Activated T-helper 1 cell treated with Interleukin-2 at 50 U/mL for 16 hours (primary cell): ENCODE measurements at places on chromosomes 1 and 21.

DNA sequence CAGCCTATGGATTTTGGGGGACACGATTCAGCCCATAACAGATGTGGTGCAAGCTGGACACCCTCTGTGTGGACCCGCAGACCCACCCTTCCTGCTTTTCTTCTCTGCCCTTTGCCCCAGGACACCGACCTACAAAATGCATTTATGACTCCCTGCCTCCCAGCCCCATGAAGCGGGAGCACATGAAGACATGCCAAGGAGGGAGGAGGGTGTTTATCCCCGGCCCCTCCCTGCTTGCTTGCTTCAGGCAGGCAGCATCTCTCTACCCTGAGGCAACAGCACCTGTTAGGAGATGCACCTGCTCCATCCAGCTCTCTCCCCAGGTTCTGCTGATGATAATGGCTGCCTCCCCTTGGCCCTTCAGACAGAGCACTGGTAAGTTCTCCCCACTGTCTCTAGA, 187.5 kb downstream of the PSMG1 start:
- DNase-seq = no peak

- DNase-seq = no peak
These were observed 37.3 kb upstream of the TMEM125 start for GRCh38 chr1:43232482-43232881.

DNA sequence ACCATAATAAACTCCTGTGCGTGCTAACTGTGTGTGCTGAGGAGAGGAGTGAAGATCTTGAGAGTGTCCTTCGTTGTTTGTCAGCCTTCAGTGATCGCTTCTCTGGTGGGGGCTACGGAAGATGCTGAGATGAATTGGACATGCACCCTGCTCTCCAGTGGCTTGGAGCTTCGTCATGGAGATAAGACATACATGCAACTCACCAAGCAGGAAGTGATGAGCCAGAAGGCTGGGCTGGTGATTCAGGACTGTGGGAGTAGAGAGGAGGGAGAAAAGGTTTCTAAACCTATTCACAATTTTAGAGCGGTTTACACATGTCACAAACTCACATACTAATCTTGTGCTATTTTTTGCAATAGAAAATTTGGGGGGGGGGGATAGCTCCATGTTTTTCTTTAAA, 128.9 kb upstream of the ADAR start:
- no peak for DNase-seq

DNA sequence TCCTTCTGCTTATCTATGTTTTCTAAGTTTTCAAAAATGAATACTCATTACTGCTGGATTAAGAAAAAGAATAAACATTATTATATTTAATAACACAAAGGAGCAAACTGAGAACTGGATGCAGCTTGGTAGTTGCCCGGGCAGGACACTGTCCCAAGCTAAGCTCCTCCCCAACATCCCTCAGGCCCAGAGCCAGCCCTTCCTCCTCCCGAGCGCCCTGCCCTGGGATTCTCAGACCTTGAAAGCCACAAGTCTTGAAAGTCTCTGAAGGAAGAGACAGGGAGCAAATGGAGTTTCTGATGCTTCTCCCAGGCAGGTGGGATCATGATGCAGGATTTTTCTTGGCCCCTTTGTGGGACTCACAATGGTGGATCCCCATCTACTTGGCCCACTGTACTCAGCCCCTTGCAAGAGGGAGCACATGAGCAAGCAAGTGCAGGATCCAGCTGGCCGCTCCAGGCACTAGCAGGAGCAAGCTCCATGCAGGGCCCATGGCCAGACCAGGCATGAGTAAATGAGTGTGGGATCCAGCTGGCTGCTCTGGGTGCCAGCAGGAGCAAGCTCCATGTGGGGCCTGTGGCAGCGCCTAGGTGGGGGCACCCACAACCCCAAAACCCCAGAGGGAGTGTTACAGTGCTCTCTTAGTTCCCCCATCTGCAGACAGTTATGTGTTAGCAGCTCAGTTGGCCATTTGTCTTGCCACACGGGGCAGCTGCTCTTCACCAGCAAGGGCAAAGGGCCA, 32.1 kb upstream of the RAB4A start:
- no peak for DNase-seq

- no peak for DNase-seq
These were observed 8.9 kb downstream of the HYI start for GRCh38 chr1:43444836-43445235.

GRCh38 chr1:89310505-89310904, 37.8 kb upstream of the GBP5 start:
- DNase-seq = no peak

DNA sequence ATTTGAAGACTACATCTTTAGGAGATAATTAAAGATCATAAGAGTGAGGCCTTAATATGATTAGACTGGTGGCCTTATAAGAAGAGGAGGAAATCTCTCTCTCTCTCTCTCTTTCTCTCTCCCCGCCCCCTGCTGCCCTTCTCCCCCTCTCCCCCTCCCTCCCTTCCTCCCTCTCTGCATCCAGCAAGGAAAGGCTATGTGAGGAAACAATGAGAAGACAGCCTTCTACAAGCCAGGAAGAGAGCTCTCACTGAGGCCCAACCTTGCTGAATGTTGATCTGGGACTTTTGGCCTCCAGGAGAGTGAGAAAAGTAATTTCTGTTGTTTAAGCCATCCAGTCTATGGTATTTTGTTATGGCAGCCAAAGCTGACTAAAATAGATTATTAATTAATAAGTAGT, 21.6 kb downstream of the FOXD3 start:
- DNase-seq = no peak

DNA sequence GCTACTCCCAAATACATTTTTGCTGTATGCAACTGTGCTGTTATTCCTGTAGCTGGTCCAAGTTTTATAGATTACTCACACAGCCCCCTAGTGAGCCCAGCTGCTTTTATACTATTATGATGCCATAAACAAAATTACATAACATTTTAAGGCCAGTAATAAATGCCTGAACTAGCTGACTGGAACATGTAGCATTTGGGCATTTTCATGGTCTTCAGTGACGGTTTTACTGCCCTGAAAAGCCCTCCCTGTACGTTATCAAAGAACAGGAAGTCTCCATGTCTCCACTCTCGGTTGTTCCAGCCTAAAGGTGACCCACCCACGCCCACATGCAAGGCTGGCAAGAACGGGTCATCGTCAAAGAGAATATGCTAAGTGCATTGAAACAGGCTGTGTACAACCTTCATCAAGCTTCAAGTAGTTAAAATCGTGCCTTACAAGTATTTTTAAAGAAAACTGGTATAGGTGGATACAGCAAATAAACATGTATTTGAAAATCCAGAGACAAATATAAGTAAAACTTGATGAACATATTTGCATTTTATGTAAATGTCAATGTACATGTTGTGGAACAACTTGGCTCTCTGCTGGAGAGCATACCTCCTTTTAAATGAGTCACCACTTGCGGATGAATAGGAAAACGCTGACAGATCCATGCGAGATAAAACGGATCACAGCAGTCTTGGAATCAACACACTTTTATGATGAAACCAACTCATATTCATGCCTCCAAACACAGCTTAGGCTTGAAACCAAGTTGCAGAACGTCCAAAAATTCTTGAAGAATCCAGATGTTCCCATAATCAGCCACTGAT, 520.5 kb downstream of the SMYD3 start:
- no peak for DNase-seq

DNA sequence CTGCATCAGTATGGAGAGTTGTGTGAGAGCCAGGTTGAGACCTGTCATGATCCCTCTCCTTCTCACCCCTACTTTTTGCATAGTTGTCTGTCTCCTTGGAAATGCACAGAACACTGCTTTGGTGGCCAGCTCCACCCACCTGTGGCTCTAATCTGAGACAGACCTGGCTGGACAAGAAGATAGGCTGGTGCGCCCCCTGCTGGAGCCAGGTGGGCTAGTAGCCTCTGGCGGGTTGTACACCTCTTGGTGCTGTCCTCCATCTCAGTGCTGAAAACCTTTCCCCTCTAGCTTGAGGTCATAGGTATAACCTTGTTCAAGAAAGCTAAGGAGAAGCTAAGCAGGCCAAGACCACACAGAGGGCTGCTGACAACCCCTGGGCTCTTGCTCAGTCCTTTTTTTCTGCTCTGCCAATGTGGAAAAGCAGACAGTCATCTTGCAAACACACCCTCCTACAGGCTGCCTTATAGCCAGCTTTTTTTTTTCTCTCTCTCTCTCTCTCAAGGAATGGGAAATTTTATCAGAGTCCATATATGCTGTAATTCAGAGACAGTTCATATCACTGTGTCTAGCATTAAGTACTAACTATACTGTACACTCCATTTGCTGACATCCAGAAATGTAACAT, 58.8 kb upstream of the SPATA6 start:
- no peak for DNase-seq

DNA sequence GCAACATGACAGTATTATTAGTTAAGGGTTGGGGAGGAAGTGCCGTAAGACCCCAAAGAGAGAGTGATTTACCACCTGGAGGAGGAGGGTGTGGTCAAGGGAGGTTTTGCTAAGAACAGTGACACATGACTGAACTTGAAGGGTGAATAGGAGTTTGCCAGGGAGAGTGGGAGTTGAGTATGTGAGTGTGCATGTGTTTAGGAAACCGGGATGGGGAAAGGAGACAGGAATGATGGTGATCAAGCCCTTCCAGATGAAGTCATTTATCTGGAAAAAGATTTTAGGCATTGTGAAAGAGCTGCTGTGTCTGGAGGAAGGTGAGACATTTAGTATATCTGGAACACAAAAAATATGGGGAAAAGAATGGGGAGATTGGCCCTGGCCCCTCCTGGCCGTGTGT, 28.1 kb upstream of the IL10 start:
- DNase-seq = no peak

GRCh38 chr1:84583648-84584047, 9.4 kb upstream of the CTBS start:
- no peak for DNase-seq

DNA sequence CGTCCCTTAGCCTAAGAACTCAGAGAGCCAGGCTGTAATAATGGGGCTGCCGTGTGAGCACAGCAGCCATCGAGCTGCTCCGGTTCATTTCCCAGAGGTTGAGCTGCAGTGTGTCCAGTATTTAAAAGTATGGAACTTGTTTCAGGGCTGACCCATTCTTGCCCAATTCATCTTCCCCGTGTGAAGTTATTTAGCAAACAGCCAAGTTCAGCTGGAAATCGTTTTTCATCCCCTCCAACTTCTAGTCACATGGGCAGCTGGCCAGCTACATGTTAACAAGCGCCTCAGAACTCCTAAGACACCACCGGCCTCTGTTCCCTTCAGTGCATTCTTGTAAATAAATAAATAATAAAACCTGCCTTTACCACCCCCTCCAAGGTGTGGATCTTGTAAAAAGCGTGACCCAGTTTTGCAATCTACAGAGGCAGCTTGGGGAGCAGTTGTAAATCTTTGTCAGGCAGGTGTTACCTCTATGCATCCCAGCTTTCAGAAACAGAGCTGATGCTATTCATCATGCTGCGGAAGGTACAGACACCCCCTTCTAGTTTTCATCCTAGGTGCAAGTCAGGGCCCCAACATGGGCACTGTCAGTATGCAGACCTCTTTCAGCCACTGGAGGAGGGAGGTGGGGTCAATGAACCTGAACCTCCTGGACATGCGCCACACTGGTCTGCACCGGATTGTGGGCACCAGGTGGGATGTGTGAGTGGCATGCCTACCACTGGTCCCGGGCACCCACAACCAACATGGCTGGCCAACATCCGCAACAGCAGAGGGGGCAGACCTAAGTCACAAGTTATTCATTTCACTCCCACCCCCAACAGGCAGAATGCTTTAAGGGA, 18.7 kb upstream of the KNCN start:
- no peak for DNase-seq

GRCh38 chr1:112060261-112060660, 70.8 kb upstream of the KCND3 start:
- no peak for DNase-seq

DNA sequence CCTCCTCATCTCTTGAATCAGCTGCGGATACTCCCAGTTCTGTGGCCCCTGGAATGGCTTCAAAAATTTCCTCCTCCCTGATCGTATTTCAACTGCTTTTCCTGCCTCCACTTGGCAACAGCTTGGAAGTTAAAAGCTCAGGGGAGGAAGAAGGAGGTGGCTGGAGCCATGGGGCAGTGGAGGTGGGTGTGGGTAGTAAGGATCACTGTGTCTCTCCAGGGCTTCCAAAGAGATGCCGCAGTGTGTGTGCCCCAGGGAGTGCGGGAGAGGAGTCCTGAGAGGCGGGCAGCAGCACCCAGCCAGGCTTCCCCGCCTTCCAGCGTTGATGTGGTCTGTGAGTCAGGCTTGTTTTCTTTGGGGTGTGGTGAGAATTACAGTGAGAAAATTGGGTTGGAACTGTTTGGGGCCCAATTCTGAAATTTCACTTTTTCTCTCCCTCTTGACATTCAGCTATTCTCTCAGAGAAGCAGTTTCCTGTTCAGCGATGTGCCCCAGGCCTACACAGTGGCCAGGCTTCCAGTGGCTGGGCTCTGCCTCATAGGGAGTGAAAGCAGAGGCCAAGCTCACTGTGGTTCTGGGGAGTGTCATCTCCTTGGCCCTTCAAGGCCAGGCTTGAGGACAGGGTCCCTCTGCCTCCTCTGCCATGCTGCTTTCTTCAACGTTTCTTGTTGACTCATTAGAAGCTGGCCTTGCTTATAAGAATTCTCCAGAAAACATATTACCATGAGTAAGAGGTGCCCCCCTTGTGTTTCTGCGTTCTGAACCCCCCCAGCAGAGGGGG, 69.0 kb downstream of the PGM1 start:
- DNase-seq = no peak

- no peak for DNase-seq
These were observed 108.3 kb downstream of the HIVEP3 start for GRCh38 chr1:41810446-41810845.

GRCh38 chr1:172760121-172760520, 101.2 kb downstream of the FASLG start:
- no peak for DNase-seq

DNA sequence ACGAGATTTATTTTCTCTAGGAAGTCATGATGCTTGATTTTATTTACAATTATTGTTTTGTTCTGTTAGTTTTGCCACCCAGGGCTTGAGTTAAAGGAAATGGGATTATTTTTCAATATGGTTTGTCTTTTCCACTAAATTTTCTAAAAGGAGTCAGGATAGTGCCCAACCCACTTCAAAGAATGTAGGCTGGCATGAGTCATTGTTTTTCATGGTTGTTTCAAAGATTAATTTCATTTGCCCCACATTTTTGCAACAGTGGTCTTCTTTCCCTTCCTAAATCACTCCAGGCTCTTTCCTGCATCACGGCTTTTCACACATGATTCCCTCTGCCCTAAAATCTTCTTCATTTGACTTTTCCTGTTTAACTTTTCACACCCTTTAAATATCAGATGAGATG, 2.5 kb downstream of the SLAMF6 start:
- DNase-seq = no peak

DNA sequence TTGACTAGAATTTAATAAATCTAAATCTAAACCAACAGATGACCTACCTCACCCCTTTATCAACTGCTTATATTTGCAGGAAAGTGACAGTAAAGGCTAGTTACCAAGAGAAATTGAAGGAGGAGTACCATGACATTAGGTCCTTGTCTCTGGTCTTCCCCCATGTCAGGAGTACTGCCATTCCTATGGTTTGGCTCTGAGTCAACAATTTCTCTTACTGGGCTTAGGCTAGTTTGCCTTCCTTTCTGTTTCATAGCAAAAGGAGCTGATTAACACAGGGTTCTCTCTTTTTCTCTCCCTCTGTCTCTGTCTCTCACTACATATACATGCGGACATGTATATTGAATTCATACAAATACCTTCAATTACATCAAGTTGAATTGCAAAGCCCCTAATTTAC, 579.9 kb downstream of the DPYD start:
- DNase-seq = no peak

- peak; percentile 30 for DNase-seq
These were observed 12.0 kb downstream of the UBE2Q1 start for GRCh38 chr1:154546264-154547063.

GRCh38 chr1:25992689-25993171, 5.1 kb downstream of the PAFAH2 start:
- no peak for DNase-seq
